Upper lobe of right lung (tissue), 1 donor: ENCODE measurements at places on chromosomes 13 and 19. TPM values are rescaled to one million over a fixed set of nuclear protein-coding genes. Genes with fewer than 3 reads are reported as not detected.

- DNase-seq, result no peak
These were observed 40.7 kb downstream of the GARRE1 start for GRCh38 chr19:34295103-34295502.

DNA sequence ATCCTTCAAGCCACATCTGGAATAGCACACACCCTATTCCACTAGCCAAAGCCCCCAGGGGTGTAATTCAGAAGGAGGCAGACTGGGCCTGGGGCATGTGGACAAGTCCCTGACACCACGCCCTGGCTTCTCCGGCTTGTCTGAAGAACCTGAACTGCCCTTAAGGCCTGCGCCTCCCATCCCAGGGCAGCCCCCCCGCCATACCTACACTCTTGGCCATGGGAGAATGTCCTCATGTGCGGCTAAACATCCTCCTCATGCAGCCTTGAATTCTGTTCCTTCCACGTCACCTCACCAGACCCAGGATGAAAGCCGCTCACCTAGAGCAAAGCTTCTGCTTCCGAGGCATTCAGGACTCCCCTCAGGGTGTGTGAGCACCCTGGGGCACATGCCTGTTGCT is 24.3 kb upstream of the POU2F2 start:
- DNase-seq, result no peak

DNA sequence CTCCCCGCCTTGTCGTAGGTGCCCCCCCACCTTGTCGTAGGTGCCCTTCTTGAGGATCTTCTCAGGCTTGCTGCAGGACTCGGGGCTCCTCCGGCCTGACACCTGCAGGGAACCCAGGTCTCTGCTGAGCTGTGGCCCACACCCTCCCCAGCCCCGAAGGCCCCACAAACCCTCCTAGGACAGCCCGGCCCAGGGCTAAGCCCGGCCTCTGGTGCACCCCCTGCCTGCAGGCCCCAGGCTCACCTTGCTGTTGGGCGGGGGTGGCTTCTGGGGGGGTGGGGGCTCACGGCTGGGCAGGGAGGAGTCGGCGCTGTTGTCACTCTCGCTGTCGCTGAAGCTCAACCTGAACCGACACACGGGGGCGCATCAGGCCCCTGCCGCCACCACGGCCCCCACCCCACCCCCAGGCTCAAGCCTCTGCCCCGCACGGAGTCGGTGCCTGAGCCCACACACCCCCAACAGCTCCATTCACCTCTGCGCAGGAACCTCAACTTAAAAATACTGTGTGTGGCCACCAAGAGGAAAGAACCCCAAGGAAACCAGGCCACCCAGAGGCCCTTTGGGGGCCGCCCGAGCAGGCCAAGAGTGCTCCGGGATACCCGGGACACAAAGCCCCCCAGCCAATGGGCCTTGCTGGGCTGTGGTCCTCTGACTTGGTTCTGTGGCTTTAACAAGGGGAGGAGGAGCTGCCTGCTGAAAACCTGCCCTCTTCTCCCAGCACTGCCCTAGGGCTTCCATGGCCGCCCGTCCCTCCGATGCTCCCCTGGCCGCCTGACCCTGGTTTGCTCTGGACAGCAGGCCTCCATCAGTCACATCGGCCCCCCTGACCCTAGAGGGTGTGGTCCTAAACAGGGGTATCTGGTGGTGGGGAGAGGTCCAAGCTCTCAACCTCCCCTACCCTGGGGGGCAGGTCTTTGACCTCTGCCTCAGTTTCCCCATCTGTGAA is 65.8 kb downstream of the MLLT1 start:
- peak; percentile 56 for DNase-seq

GRCh38 chr13:100666124-100666523 is 8.5 kb downstream of the TMTC4 start:
- DNase-seq, result no peak

DNA sequence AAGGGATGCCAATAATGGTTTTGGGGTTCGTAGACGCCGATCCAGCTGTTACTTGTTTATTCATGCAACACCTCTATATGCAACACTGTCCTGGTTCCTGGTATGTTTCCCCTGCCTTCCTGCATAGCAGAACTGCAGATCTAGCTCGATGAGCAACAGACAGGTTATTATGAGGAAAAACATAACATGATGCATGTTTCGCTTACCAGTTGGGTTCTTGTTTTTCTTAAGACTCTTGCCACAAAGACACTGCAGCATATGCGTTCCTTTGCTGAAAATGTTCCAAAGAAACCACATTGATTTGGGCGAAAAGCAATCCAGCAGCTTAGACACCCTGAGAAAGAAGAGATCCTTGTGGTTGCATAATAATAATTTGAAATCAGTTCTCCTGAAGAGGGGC is 583 bp downstream of the FGF14 start:
- DNase-seq, result no peak

GRCh38 chr13:103302676-103303075 is 236.5 kb upstream of the SLC10A2 start:
- no peak for DNase-seq

DNA sequence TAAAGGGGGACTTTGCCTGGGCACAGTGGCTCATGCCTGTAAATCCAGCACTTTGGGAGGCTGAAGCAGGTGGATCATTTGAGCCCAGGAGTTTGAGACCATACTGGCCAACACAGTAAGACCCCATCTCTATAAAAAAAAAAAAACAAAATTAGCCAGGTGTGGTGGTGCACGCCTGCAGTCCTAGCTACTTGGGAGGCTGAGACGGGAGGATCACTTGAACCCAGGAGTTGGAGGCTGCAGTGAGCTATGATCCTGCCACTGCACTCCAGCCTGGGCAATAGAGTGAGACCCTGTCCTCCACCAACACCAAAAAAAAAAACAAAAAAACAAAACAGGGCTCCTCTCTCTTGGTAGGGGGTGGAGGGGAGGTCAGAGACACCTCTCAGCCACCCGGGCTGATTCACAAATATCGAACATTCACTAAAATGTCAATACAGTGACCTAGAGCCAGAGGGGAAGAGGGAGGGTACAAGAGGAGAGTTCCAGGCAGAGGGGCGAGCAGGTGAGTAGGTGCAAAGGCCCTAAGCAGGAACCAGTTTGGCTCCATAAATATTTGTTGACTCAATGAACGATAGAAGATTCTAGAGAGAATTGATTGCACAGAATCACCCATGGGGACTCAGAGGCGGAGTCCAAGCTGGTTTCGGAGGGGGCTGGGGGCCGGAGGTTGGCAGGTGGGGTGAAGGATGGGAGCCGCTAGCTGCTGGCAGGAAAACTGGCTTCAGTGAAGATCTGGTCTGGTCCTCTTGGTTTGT is 1.0 kb upstream of the CREB3L3 start:
- DNase-seq, result no peak

- no peak for DNase-seq
These were observed 600 bp upstream of the ZNF226 start for GRCh38 chr19:44164327-44164672.

- peak; percentile 89 for DNase-seq
These were observed 7.7 kb upstream of the TMEM161A start for GRCh38 chr19:19145684-19146608.

DNA sequence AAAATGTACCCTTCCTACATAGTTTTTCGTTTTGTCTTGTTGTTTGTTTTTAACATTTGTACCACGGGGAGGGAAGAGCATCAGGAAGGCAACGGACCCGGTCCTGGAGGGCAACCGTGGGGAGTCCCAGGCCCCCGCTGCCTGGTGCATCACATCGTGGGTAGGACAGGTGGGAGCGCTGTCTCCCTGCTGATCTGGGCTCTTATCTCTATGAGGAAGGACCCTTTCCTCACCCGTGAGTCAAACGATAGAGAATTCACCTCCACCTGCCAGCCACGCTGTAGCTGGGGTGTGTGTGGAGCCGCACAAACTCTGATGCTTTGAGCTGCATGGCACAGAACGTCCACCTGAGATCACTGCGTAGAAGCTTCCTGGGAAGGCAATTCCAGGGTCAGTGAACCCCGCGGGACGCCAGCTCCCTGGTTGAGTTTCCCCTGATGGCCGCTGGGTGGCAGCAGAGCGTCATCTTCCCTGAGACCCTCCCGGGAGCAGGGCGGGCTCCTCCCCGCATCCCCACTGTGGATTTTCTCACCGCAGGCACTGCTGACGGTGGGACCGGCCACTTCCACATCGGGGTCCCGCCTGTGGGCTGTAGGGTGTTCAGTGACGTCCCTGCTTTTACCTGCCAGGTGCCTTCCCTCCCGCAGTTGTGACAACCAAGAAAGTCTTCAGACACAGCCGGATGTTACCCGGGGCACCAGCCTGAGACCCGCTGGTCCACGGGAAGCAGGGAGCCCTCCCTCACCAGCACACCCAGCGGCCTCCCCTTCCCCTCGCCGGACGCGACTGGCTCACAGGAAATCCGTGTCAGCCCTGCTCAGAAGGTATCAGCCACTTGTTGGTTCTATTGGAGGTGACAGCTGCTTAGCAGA is 54.7 kb downstream of the ZNF787 start:
- DNase-seq, result peak; percentile 83

DNA sequence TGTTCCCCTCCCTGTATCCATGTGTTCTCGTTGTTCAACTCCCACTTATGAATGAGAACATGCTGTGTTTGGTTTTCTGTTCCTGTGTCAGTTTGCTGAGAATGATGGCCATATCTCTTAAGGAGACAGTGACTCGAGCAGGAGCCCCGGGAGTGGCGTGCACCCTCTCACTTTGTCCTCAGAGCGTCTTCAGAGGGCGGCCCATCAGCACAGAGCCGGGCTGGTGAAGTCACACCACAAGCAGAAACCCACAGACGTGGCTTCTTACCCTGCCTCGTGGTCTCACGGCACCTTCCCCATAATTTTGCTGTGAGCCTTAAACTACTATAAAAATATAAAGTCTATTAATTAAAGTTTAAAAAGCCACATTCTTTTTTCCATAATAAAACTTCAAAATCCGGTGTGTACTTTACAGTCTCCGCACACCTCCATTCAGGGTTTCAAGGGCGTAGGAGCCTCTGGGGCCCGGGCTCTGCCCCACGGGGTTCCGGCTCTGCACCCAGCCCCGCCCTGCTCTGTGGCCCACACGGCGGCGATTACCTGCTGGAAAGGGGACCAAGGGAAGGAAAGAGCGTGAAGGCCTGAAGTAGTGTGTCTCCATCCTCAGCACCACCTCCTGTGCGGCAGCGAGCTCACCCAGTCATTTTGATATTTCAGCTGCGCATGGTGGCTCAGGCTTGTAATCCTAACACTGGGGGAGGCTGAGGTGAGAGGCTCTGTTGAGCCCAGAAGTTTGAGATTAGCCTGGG is 101.3 kb upstream of the SOX1 start:
- DNase-seq, result no peak

DNA sequence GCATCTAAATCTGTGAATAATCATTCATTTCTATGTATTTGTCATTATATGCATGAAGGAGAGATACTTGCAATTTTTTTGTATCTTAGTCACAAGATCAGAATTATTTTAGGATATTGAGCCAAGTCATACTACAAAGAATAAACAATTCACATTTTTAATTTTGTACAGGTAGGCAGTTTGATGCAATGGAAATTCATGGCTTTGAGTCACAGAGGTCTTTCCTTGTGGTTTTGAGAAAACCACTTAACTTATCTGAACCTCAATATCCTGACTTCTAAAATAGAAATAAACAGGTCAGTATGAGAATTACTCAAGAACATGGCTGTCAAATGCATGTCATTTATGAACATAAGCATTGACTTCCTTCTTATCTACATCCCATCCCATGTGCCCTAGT is 221.4 kb upstream of the SLC10A2 start:
- no peak for DNase-seq

- no peak for DNase-seq
These were observed 5.0 kb downstream of the CBLC start for GRCh38 chr19:44782729-44783128.

Gene TNNI3
- total RNA-seq, result not detected

Gene CYP2A7
- total RNA-seq, result 1.7 TPM

Gene TBC1D4
- total RNA-seq, result 26.1 TPM

Gene FGF22
- 0.52 TPM for total RNA-seq

Gene CNN1
- total RNA-seq, result 27.3 TPM

Gene CRX
- total RNA-seq, result not detected

Gene PROZ
- not detected for total RNA-seq

Gene RNF225
- 0.55 TPM for total RNA-seq
